Renal cortex interstitium (tissue), 15 donors: ENCODE measurements at places on chromosomes 7 and 10.

GRCh38 chr7:26090927-26091519 is 61.0 kb upstream of the NFE2L3 start:
- DNase-seq, result no peak

DNA sequence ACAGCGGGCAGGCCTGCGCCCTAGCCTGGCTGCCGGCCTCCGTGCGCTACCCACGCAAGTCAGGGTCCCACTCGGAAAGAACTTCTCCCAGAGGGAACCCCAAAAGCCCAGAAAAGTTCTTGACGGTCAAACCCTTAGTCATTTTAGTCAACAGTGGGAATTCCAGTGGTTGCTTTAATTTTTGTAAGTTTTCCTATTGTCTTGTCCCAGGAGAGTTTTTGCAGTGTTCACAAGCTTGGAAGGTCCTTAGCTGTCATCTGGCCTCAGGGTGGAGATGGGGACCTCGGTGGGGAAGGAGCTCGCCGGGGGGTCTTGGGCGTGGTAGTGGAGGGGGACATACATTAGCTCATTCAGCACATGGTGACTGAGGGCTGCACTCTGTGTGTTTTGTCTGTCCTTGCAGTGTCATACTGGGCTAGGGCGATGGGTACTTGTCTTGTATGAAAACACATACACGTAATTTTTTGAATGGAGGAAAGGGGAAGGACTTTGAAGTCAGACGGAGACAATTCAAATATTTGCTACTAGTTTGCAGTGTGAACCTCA is 736 bp downstream of the MINDY4 start:
- no peak for DNase-seq

- DNase-seq, result no peak
Observed at GRCh38 chr10:75358132-75358531, 43.4 kb downstream of the ZNF503 start.

DNA sequence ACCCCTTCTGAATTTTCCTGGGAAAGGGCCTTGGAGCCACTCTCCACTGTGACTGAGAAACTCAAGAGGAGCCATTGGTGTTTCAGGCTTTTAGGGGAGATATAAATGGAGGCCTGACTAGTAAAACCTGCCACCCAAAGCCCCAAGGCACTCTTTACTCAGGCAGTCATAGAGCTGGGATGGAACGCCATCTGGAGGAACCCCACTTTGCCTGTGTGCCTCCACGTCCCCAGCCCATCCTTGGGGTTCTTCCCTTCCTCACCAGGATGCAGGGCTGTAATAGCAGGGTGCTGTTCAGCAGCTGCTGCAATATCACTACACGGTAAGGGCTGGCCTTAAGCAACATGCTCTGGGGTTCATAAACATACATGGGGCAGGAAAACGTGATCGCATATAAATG is 232.6 kb downstream of the BAMBI start:
- DNase-seq, result no peak

DNA sequence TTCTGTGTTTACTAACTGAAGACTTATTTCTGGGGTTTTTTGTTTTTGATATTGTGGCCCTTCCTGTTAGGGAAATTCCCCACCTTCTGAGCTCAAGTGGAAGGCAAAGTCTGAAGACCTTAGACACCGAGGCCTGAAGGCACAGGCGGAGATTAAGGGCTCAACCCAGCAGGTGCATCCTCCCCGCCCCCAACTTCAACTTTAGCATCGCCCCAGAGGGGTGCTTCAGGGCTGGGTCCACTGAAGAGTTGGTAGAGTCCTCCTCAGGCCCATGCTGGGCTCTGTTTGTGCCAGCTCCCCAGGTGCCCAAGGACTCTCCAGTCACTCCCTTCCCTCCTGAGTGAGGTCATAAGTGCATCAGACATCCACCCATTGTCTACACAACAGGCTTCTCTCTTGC is 9.4 kb upstream of the PPIA start:
- DNase-seq, result no peak

- no peak for DNase-seq
Observed at GRCh38 chr10:73744664-73744975, 448 bp downstream of the SEC24C start.

DNA sequence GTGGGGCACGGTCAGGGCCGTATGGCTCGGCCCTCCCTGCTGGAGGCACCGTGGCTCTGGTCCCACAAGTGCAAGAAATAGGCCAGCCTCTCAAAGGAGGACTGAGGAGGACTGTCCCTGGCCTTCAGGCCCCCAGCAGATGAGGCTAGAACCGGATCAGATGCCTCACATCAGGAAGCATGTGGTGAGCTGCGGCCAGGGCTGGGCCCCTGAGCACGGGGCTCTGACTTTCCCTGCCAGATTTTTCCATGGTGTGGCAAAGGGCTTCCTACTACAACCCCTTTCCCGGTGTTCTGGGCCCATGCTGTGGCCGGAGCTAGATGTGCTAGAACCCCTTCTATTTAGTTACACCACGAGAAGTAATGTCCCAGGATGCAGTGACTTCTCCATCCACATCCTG is 100.4 kb downstream of the TCERG1L start:
- no peak for DNase-seq

- DNase-seq, result no peak
Observed at GRCh38 chr10:132196178-132197113, 9.7 kb downstream of the DPYSL4 start.

GRCh38 chr10:12975266-12975665 is 26.2 kb downstream of the CCDC3 start:
- DNase-seq, result no peak

GRCh38 chr7:99267481-99267840 is 5.2 kb upstream of the MYH16 start:
- no peak for DNase-seq

GRCh38 chr7:924541-925231 is 29.8 kb downstream of the ADAP1 start:
- DNase-seq, result no peak

DNA sequence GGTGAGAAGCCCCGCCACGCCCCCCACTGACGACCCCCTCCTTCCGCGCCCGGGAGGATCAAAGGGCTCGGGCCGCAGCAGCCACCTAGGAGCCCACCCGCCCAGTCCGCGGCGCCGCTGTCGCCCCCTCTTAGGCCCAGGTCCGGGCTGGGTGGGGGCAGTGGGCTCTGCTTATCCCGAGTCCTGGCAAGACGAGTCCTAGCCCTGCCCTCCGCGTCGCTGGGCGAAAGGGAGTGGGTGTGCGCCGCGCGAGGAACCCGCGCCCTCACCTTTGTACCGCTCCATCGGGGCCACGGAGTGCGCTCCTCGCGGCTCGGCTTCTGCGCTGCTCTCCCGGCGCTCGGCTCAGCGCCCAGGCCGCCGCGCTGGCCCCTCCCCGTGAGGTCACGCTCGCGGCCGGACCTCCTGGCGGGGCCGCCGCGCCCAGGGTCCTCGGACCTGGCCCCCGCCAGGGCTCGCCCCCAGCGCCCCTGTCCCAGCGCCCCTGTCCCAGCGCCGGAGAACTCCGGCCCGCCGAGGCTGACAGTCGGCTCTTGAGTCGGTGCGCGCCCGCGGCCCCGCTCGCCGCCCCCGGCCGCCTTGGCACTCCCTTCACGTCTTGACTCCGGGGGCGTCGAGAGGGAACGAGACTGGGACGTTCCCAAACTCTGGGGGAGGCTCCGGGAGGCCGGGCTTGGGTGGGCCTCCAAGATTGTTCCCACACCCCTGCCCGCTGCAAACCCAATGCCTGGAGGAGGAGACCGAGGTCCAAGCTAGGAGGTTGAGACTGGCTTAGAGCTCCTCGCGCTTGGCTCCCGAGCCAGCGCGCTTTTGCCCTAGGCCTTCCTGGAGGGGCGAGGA is at the start of gene AFAP1L2:
Gene AFAP1L2 (minus strand): TSS at position 332 of the 840 bp plus-strand sequence. CDS start 47 bp downstream, at position 285.
- no peak for DNase-seq

DNA sequence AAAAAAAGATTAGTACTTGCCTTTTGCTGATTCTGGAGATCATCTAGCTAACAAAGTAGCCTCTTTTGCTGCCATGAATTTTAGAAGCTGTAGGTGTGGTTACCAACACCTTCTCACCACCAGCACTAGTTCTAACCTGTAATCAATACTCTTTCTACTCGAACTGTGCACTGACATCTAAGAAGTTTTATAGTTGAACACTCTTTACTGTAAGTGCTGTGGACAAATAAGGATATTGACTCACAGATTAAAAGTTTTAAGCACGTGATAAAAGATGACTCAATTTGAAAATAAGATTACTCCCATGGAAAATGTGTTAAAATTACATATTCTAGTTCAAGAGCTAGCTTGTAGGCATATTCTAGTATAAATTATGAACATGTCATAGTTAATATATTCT is 89.9 kb downstream of the REEP3 start:
- no peak for DNase-seq

- no peak for DNase-seq
Observed at GRCh38 chr7:2796358-2797352, 47.5 kb downstream of the GNA12 start.

- no peak for DNase-seq
Observed at GRCh38 chr7:77425101-77426051, 9.2 kb upstream of the GSAP start.

- no peak for DNase-seq
Observed at GRCh38 chr10:36303896-36304295, 661.8 kb upstream of the FZD8 start.

DNA sequence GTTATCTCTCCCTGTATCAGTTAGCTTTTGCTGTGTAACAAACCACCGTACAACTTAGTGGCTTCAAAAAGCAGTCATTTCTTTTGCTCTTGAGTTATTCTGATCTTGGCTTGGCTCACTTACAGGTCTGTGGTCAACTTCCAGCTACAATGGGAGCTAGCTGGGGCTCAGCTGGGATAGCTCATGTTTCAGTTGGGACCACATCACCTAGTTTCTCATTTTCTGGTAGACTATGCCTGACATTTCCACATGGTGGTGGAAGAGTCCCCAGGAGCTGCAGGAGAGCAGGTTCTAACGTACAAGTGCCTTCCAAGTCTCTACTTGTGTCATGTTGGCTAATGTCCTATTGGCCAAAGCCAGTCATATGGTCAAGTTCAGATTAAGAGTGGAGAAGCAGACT is 25.8 kb upstream of the PIP4K2A start:
- DNase-seq, result no peak

DNA sequence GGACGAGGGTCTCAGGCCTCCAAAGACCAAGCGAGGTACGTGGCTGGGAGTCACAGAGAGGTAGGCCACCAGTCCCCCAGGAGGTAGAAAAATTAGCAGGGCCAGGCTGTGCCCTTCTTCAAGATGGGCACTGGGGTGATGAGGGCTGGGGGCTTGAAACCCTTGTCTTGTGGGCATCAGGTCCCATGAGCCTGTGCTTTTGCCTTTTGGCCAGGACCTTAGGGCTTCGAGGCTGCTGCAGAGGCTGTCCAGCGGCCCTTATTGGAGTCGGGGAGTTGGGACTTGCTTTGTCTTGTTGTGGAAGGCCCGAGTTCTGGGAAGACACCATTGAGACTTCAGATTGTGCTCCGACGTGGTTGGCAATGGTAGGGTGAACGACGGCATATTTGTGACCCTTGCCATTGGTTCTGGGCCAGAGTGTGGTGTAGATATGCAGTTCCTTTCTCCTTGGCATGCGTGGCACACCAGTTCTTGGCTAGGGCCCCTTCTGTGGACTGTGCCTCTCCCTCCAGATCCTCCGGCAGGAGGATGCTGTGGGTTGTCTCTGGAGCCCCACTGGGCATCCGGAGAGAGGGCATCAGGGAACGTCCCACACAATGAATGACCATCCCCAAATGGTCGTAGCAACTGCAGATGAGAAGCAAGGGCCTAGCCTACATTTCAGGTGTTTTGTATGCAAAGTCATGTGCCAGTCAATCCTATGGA is 931 bp downstream of the SH2D4B start:
- no peak for DNase-seq

- DNase-seq, result no peak
Observed at GRCh38 chr7:27910326-27910725, 170.4 kb downstream of the TAX1BP1 start.

- DNase-seq, result no peak
Observed at GRCh38 chr10:70616761-70617160, 14.2 kb upstream of the PRF1 start.

DNA sequence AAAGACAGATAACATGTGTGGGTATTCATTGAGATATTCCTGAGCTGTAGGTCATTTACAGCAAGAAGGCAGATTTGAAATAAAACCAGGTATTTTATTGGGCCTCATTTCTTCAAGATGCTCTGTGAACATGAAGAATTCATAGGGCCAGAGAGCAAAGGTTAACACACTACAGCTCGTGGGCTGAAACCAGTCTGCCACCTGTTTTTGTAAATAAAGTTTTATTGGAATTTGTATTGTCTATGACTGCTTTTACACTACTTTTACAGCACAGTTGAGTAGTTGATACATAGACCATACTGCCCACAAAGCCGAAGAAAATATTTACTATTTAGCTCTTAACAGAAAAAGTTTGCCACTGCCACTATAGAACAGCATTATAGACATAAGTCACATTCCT is 22.1 kb upstream of the LIPA start:
- no peak for DNase-seq

DNA sequence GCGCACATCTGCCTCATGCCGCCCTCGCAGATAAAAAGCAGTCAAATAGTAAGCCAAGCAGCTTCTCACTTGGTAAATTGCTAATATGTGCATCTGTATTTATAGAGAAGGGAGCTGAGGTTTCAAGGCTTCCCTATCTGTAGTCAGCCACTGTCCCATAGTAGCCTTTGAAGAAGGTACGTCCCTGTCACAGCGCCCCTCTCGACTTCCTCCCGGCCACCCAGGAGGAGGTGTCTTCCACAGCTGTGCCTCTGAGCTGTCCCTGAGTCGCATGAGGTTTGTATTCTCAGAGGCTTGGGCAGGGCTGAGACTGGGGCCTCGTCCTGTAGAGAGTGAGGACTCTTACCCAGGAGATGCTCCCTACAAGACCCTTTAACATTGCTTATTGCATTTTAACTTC is 49.0 kb downstream of the SPOCK2 start:
- no peak for DNase-seq

GRCh38 chr10:114566064-114566463 is 92.0 kb downstream of the ABLIM1 start:
- DNase-seq, result no peak

GRCh38 chr10:79068203-79068561 is 584 bp upstream of the ZMIZ1 start:
- no peak for DNase-seq

GRCh38 chr10:50567384-50567783 is 56.4 kb downstream of the SGMS1 start:
- DNase-seq, result no peak

DNA sequence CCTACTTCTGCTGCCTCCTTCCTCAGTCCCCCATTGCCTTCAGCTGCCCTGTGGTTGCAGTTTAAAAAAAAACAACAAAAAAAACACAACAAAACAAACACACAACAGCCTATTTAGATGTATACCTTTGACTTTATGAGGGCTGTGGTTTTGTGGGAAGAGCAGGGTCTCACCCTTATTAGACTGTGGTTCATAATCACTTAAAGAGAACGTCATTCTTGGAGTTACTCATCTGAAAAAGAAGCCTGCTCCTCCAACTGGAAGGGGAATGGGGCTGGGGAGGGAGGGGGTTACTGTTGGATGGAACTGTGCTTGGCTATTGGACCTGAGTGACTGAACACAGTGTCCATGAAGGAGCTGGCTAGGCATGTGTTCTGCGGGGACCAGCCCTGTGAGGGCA is 48.1 kb downstream of the SDK1 start:
- no peak for DNase-seq
